Stimulated activated CD8-positive, alpha-beta memory T cell treated with anti-CD3 and anti-CD28 coated beads, Interleukin-7, amount 100 ng/mL, for 1 hour (primary cell): ENCODE measurements at places on chromosomes 5 and 9.

GRCh38 chr5:154394307-154394706 is 51.5 kb upstream of the SAP30L start:
- DNase-seq: no peak

DNA sequence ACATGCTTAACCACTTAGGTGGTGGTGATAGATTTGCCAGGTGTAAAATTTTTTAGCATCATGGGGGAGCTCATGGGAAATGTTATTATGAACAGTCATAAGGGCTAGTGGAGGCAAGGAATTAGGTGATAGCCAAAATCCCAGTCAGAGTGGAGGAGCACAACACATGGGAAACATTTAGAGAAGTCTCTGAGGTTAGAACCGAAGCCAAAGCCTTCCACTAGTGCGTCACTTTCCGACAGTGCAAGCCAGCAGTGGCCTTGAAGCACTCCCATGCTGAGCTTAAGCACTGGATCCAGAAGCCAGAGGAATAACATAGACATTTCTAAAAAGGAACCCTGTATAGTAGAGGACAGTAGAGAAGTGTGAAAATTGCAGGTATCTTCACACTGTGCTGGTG is 101.5 kb upstream of the SNX2 start:
- no peak for DNase-seq

DNA sequence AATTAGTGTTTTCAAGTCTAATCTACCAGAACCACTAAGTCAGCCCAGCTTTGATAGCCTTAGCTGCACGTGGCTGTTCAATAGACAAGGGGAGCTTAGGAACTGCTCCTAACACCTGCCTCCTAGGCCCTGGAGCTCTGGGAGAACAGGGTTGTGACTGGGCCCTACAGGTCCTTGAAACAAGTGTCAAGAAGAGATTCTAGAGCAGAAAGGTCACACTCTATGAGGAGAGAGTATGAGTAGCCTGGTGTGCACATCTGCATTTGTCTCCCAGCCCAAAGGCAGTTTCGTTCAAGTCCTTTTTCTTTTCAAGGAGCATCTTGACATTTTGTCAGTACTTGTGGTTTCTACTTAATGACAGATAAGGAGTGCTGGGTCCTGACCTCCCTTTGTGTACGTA is 206.1 kb downstream of the PRELID2 start:
- DNase-seq: no peak

DNA sequence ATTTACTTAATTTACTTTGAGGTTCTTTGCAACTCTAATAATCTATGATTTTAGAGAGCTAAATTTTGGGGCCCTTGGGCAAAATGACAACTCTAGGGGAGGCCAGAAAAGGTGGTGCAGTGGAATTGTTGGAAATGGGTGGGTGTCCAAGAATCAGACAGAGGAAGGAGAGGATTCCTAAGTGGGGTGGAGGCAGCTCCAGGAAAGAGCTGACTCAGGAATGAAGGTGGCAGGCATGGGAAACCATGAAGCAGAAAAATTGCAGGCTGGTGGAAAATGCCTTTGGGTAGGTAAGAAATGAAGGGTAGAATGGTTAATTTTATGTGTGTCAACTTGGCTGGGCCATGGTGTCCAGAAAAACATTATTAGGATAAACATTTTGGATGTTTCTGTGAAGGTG is 248.5 kb upstream of the TUT7 start:
- DNase-seq: no peak

DNA sequence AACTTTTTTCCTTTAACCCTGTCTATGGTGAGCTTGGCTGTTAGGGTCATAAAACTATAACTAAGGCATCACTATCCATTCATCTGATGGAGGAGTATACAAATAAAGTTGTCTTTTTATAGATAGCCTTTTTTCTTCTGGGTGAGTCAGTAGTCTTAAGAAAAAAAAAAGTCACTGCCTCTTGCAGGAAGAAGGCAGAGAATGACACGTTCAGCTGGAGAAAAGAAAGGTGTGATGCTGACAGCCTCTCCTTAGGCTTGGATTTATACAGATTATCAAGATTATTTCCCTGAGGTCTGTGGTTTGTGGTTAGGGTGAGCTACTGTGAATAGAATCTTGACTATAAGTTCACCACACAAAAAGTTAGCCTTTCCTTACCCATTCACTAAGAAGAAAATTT is 23.0 kb downstream of the EPB41L4B start:
- DNase-seq: no peak

DNA sequence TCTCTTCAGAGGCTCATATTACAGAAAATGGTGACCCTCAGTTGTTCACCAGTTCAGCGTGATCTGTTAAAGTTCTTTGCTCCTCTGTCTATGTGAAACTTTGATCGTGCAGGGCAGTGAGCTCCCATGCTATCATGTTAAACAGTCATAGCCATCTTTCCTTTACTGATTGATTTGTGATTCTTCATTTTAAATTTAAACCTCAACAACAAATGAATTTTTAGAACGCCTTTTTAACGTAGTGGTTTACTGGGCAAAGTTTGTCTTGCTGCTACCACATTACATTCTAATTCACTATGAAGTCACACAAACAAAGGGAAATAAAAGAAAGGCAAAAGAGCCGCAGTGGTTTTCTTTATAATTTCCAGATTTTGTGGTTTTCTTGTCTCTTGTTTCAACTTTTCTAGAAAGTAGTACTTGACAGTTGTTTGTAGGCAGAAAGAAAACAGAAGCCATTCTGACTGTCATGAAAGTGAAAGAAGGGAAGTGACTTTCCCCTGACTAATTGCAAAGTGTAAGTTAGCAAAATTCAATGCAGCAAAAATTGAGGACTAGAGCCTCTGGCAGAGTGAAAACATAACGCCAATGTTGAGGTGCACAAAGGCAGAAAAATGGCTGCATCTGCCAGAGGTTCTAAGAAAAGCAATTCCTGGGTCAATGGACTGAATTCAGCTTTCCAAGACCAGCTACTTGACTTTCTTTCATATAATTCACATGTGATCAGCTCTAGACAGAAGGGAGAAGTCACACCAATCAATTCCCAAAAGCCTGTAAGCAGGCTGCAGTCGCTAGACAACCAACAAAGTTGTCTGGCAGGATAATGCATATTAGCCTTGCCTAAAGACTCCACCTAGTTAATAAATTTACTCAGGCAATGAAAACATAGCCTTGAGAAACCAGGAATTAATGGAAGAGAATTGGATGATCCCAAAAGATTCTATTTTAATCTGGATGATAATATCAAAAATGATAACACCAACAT is 7.1 kb upstream of the IFNA6 start:
- DNase-seq: no peak

- DNase-seq: no peak
These were observed 236.8 kb downstream of the ACTL7B start for GRCh38 chr9:108618906-108619550.

GRCh38 chr5:29114331-29114768 is 2076.0 kb upstream of the CDH9 start:
- no peak for DNase-seq

DNA sequence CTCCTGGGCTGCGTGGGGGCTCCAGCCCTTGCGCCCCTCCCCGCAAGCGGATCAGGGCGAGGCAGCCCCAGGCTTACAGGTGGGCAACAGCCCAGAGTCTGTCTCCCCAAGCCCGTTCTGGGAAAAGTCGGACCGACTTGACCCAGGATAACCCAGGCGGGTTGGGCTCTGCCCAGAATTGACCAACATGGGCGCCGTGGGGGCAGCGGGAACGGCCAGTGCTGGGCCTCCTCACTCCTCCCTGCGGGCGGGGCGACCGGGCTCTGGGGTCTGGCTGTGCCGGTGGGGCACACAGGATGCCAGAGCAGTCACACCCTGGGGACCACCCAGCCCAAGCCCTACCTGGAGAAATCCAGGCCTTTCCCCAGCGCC is 15.3 kb upstream of the SYNPO start:
- DNase-seq: no peak
